Gastrocnemius medialis (tissue), 4 donors: ENCODE measurements at places on chromosomes 2 and 18. TPM values are rescaled to one million over a fixed set of nuclear protein-coding genes. Genes with fewer than 3 reads are reported as not detected.
A peak's percentile ranks its signal among the peaks of the same experiment; 100 is the strongest.

Gene NT5C1B
- not detected for total RNA-seq

Gene UGT1A6
- total RNA-seq, result not detected

Gene CRYGD
- total RNA-seq, result not detected

Gene GKN2
- total RNA-seq, result not detected

Gene HOXD13
- total RNA-seq, result not detected

- no peak overlapping the region for H3K4me3 ChIP-seq
- no peak for DNase-seq
- no peaks in the 10 kb centered on the region for H3K36me3 ChIP-seq
- H3K27ac ChIP-seq, result no peak overlapping the region
- no peaks in the 10 kb centered on the region for H3K4me1 ChIP-seq
- H3K27me3 ChIP-seq, result no peaks in the 10 kb centered on the region
These were observed 238.3 kb downstream of the EN1 start for GRCh38 chr2:118609138-118609537.

DNA sequence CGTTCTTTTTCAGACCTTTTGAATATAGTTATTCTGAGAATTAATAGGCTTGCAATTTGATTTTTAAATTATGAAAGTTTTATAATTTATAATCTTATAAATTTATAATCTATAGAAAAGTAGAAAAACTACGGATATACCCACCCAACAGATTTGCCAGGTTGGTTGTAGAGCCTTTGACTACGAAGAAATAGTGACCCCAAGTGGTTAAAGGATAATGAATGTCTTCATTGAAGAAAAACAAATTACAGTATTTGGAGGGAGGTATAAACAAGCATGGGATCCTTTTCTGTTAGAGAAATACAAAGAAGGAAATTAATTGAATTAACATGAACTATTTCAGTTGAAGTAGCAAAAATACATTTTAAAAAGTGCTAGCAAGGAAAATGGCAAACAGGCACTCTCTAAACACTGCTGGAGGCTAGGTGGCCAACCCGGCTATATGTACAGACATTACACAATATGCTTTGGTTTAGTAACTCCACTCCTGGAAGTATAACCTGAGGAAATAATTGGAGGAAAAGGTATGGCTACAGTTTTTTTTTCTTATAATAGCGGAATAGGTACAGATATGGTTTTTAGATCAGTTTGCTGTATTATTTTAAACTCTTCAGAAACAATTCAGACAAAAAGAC is 110.9 kb downstream of the MIB1 start:
- no peaks in the 10 kb centered on the region for H3K36me3 ChIP-seq
- peaks cover 9% of the 10 kb centered on the region for H3K4me1 ChIP-seq
- no peak overlapping the region for H3K27ac ChIP-seq
- peak overlapping the region; percentile 23 for H3K4me3 ChIP-seq

GRCh38 chr2:168849610-168850009 is 40.6 kb downstream of the SPC25 start:
- no peaks in the 10 kb centered on the region for H3K36me3 ChIP-seq
- no peak overlapping the region for H3K27ac ChIP-seq
- H3K4me3 ChIP-seq, result no peak overlapping the region
- no peak for DNase-seq
- H3K27me3 ChIP-seq, result no peaks in the 10 kb centered on the region

- H3K36me3 ChIP-seq, result no peaks in the 10 kb centered on the region
- H3K27me3 ChIP-seq, result no peaks in the 10 kb centered on the region
- no peak for DNase-seq
- no peak overlapping the region for H3K4me3 ChIP-seq
- no peaks in the 10 kb centered on the region for H3K4me1 ChIP-seq
These were observed 34.5 kb downstream of the COL3A1 start for GRCh38 chr2:189008555-189009262.

DNA sequence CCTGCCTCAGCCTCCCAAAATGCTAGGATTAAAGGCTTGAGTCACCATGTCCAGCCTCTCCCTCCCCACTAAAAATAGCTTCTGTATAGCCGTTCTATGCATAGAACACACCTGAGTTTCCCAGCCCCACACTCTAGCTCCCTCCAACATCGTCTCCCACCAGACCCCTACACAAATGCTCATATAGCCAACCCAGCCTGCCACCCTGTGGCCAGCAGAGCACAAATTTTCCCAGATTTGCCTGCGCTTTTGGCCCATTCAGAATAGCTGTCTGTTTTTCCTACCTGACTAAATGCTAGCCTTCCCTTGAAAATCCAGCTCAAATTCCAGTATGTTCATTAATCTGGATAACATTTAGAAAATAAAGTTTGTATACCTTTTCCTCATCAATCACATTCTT is 22.8 kb downstream of the TRABD2A start:
- H3K27ac ChIP-seq, result no peak overlapping the region
- no peaks in the 10 kb centered on the region for H3K4me1 ChIP-seq
- DNase-seq, result no peak

DNA sequence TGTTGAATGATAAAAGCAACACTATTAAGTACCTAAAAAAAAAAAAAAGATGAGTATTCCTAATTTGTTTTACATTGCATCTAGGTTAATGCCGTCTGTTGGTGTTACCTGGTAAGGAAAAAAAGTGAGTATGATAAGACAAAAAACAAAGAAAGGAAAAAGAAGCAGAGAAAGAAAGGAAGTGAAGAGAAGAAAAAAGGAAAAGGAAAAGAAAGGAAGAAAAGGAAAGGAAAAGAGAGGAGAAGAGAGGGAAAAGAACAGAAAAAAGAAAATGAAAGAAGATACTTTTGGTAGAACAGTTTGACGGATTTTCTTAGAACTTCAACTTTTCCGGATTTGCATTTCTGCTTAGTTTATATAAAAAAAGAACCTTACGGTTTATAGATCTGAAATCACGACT is 387.9 kb downstream of the METTL4 start:
- DNase-seq, result no peak
- H3K4me3 ChIP-seq, result no peak overlapping the region
- no peaks in the 10 kb centered on the region for H3K27me3 ChIP-seq
- no peaks in the 10 kb centered on the region for H3K4me1 ChIP-seq
- H3K27ac ChIP-seq, result no peak overlapping the region

- H3K27ac ChIP-seq, result no peak overlapping the region
- H3K4me1 ChIP-seq, result no peaks in the 10 kb centered on the region
- no peak for DNase-seq
- H3K4me3 ChIP-seq, result no peak overlapping the region
- no peaks in the 10 kb centered on the region for H3K27me3 ChIP-seq
These were observed 122.1 kb downstream of the TMEM17 start for GRCh38 chr2:62383846-62384245.

DNA sequence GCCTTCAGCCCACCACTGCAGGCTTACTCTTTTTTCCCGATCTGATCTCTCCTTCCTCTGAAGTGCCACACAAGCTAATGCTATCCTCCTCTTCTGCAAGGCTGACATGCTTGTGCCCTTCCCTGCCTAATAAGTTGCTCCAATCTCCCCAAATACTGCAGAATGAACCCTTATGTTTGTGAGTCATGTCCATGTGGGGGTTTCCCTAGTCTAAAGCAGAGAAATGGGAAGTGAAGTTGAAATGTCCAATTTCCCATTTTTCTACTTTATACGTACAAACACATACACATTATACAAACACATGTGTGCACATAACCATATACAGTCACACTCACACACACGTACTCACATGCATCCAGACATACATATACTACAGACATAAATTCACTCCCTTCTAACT is 288.1 kb upstream of the CELF4 start:
- no peak for DNase-seq
- no peaks in the 10 kb centered on the region for H3K4me1 ChIP-seq
- H3K27me3 ChIP-seq, result no peaks in the 10 kb centered on the region
- H3K27ac ChIP-seq, result no peak overlapping the region
- no peaks in the 10 kb centered on the region for H3K36me3 ChIP-seq
- H3K4me3 ChIP-seq, result no peak overlapping the region

- no peaks in the 10 kb centered on the region for H3K4me1 ChIP-seq
- no peak for DNase-seq
- H3K36me3 ChIP-seq, result no peaks in the 10 kb centered on the region
These were observed 328 bp downstream of the EGR4 start for GRCh38 chr2:73292906-73293533.

DNA sequence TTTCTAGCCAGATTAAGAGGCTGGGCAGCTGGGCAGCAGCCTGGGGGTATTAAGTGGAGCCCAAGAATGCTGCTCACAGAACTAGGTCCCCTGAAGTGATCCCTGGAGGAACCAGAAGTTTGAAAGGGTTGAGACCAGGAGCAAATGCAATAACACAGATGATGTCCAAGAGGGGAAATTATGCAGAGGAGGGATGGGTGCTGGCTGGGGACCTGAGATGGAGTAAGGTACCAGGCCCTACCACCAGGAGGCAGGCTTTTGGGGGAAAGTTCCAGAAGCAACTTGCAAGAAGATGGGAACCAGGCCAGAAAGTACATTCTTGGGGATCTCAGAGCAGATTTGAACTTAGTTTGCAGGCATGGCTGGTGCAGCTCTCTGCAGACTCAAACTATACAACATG is 175.1 kb downstream of the NCK2 start:
- H3K27me3 ChIP-seq, result no peaks in the 10 kb centered on the region
- no peak overlapping the region for H3K27ac ChIP-seq
- no peak overlapping the region for H3K4me3 ChIP-seq
- H3K4me1 ChIP-seq, result no peaks in the 10 kb centered on the region

DNA sequence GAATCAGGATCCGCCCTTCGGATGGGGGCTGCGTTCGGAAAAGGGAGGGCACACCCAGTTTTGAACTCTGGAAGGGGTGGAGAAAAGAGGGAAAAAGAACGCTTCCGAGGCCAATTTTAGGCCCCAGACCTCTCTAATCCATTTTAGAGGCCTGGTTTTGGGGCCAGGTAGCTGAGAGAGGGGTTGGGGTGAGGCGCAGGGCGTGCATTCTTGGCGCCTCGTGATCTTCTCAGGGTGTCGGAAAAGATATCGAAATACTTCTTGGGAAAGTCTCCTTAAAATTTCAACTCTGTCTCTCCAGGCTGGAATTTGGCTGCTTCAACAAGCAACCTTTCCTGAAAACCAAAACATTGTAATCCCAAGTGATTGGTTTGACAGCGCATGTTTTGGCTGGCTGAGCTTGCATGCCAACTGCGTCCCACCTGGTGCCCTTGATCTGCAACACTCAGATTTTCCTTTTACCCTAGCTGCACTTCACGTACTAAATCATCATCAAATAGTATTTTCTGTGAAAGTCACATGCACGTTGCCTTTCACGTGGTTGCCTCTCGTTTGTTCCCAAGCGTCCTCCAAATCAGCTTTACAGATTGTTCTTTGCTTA is 864 bp upstream of the XPO1 start:
- H3K4me3 ChIP-seq, result peak overlapping the region; percentile 87
- H3K4me1 ChIP-seq, result peaks cover 23% of the 10 kb centered on the region
- DNase-seq, result peak; percentile 25
- no peaks in the 10 kb centered on the region for H3K36me3 ChIP-seq
- no peaks in the 10 kb centered on the region for H3K27me3 ChIP-seq
- peak overlapping the region; percentile 99 for H3K27ac ChIP-seq

GRCh38 chr2:17821535-17822444 is 5.5 kb downstream of the MSGN1 start:
- peak; percentile 36 for DNase-seq
- H3K4me3 ChIP-seq, result peak overlapping the region; percentile 5
- no peaks in the 10 kb centered on the region for H3K27me3 ChIP-seq
- peaks cover 27% of the 10 kb centered on the region for H3K4me1 ChIP-seq

DNA sequence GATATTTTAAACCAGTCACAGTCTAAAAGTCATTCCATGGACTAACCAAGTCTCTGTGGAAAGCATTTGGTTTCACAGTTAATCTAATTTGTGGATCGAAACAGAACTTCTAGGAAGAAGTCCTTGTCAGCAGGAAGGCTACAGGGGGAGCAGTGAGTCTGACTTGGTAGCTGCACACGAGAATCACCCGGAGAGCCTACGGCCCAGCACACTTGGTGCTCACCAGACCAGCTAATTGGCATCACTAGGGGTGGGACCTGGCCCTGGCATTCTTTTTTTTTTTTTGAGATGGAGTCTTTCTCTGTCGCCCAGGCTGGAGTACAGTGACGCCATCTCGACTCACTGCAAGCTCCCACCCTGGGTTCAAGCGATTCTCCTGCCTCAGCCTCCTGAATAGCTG is 97.7 kb downstream of the ZNF532 start:
- H3K4me1 ChIP-seq, result peaks cover 21% of the 10 kb centered on the region
- peak overlapping the region; percentile 76 for H3K27ac ChIP-seq
- DNase-seq, result no peak
- H3K36me3 ChIP-seq, result no peaks in the 10 kb centered on the region
- no peak overlapping the region for H3K4me3 ChIP-seq

- no peak for DNase-seq
- H3K27ac ChIP-seq, result no peak overlapping the region
- no peak overlapping the region for H3K4me3 ChIP-seq
These were observed 8.2 kb upstream of the TMEM182 start for GRCh38 chr2:102753563-102754159.

- no peak for DNase-seq
- H3K27ac ChIP-seq, result peak overlapping the region; percentile 83
- peaks cover 50% of the 10 kb centered on the region for H3K4me1 ChIP-seq
- H3K4me3 ChIP-seq, result peak overlapping the region; percentile 70
These were observed 1.4 kb downstream of the SPATS2L start for GRCh38 chr2:200307724-200308545.

- peaks cover 57% of the 10 kb centered on the region for H3K4me1 ChIP-seq
- H3K27ac ChIP-seq, result no peak overlapping the region
- DNase-seq, result no peak
- H3K36me3 ChIP-seq, result no peaks in the 10 kb centered on the region
- no peaks in the 10 kb centered on the region for H3K27me3 ChIP-seq
These were observed 5.8 kb downstream of the ATL2 start for GRCh38 chr2:38371235-38371634.

- no peak overlapping the region for H3K4me3 ChIP-seq
- DNase-seq, result no peak
- H3K27me3 ChIP-seq, result no peaks in the 10 kb centered on the region
- no peaks in the 10 kb centered on the region for H3K36me3 ChIP-seq
- no peak overlapping the region for H3K27ac ChIP-seq
- H3K4me1 ChIP-seq, result no peaks in the 10 kb centered on the region
These were observed 181.5 kb downstream of the NRXN1 start for GRCh38 chr2:50850290-50850969.

GRCh38 chr2:57417007-57417406 is 629.6 kb upstream of the VRK2 start:
- no peak overlapping the region for H3K27ac ChIP-seq
- H3K36me3 ChIP-seq, result no peaks in the 10 kb centered on the region
- no peaks in the 10 kb centered on the region for H3K27me3 ChIP-seq

GRCh38 chr2:36613801-36614200 is 15.8 kb upstream of the FEZ2 start:
- no peaks in the 10 kb centered on the region for H3K4me1 ChIP-seq
- no peak for DNase-seq
- no peak overlapping the region for H3K27ac ChIP-seq
- H3K36me3 ChIP-seq, result no peaks in the 10 kb centered on the region
